ENCODE measurements at places on chromosomes 2 and 18.

GRCh38 chr2:108148555-108148954 lies 91.2 kb upstream of the SULT1C3 start:
- no peak for DNase-seq

DNA sequence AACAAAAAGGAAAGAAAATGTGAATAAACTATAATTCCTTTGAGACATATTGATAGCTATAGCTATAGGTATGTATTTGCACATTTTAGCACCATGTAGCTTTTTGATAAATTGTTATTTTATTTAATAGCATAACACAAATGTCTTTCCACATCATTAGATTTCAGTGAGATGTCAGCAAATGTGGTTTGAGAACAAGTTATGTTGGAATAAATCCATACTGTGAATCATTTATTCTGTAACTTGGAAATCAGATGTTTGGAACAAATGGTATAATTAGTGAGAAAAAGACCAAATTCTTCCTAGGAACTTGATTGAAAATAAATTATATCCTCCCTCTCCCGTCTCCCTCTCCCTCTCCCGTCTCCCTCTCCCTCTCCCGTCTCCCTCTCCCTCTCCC lies 62.8 kb downstream of the NABP1 start:
- no peak for DNase-seq

DNA sequence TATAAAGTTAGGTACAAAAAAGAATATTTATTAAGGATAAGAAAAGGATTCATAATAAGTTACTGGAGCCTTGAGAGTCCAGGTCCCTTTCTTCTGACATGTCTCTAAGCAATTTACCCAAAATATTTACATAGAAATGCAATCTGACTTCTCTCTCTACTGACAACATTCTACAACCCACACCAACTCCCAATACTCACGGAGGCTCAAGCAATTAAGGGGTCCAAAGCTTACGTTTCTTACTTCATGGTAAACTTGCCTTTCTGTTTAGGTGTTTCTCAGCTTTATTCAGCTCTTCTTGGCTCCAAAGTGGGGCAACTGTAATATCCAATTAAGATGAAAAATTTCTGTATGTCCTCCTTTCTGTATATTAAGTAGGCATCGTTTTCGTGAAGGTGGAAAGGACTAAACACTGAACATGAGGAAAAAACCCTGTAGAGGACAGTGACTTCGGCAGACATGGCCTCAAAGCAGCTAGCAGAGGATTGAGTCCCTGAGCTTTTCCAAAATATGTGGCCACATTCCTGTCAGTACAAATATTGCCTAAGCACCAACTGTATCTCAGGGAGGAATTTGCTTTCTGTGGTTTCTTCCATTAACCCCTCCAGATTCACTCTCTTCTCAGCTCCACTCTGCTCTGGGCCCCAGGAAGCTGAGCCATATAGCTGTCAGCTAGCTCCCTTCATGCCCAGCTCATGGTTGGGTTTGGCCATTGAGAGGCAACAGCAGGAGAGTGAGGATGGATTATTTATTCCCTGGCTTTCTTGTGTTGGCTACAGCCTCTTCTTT lies 67.9 kb upstream of the GLS start:
- DNase-seq: no peak

DNA sequence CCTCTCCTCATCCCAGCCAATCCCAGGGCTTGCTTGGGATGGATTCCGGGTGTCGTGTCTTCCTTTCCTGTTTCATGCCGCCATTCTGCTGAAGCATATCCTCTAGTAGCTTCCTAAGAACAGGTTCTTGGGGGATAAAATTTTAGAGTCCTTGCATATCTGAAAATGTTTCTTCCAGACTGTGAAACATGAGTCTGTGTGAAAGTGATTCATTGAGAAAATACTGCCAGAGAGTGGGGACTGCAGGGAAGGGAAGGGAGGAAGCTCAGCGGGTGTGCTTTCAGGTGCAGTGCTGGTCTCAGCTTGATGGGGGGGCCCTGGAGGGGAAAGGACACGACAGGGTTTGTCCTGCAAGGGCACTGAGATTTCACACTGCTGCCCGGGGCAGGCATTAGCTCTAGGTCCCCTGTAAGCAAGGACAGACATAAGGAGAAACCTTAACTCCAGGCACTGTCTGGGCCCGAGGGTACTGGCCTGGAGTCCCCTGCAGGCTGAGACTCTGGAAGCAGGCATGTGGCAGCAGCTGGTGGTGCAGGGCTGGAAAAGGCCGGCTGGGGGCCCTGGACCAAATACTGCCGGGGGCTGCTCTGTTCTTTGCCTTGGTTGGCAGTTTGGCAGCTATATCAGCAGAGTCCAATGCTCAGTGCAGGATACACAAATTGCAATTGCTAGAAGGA lies 97.6 kb upstream of the HS6ST1 start:
- no peak for DNase-seq

DNA sequence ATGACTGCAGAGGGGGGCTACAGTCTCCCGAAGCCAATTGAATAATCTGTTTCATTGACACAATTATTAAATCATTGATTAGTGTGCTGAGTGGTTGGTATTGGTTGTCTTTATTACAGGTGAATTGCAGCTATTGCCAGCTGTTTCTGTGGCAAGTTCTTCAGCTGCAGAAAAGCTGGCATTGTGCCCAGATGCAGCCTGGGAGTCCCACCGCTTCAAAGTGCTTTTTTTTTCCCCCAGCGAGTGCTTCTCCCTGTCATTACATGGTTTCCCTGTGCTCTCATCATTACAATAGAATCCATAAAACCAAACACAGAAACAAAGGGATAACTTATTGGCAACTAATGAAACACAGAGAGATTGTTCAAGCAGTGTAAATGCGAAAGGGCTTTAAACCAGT lies 164.7 kb downstream of the GRB14 start:
- DNase-seq: no peak

- DNase-seq: no peak
Observed at GRCh38 chr2:175621821-175622220, 380.2 kb downstream of the LNPK start.

GRCh38 chr18:31684279-31685096 lies at the start of gene B4GALT6:
Gene B4GALT6 (minus strand): TSS chr18:31684581. CDS start chr18:31684426, 155 bp downstream.
- DNase-seq: no peak

GRCh38 chr2:31287654-31288053 lies 53.7 kb downstream of the EHD3 start:
- DNase-seq: peak; percentile 64

GRCh38 chr18:12362473-12363174 lies 14.4 kb downstream of the AFG3L2 start:
- DNase-seq: no peak

DNA sequence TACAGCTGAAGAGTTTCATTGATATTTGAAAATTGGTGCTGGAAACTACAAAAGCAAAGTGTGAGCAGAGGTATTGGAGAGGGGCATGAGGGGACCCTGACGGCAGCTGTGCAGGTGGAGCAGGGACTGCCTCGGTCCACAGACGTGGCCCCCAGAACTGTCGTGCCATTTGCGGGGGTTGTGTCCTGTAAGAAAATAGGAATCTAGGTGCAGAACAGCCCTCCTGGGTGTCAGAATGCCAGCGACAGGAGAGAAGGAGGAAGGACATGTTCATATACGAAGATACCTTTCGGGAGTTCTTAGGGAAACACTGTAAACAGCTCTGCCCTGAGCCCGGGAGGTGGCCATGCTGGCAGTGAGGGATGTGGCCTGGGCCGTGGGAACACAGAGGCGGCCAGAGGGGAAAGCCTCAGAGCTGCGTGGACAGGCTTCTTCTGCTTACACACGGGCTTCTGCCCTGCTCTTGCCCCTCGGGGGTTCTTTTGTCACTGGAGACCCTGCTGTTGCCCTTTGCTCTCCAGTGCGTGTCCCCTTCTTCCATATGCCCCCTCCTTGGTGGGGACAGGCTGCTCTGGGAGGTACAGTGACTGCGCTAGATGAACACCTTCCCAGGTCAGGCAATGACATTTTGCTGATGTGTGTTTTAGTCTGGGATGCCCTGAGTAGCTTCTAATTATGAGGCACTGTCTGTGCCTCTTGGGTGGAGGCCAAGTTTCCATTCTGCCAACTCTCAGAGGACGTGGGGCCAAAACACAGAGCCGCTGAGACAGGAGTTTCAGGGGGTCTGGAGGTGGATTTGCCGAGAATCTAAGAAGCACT lies 81.9 kb upstream of the TXNDC2 start:
- no peak for DNase-seq

GRCh38 chr18:47036298-47036874 lies 965 bp upstream of the ELOA2 start:
- peak; percentile 46 for DNase-seq

GRCh38 chr2:100786297-100786658 lies 33.7 kb upstream of the NPAS2 start:
- peak; percentile 89 for DNase-seq

GRCh38 chr2:37357069-37357468 lies 12.6 kb downstream of the QPCT start:
- DNase-seq: no peak

DNA sequence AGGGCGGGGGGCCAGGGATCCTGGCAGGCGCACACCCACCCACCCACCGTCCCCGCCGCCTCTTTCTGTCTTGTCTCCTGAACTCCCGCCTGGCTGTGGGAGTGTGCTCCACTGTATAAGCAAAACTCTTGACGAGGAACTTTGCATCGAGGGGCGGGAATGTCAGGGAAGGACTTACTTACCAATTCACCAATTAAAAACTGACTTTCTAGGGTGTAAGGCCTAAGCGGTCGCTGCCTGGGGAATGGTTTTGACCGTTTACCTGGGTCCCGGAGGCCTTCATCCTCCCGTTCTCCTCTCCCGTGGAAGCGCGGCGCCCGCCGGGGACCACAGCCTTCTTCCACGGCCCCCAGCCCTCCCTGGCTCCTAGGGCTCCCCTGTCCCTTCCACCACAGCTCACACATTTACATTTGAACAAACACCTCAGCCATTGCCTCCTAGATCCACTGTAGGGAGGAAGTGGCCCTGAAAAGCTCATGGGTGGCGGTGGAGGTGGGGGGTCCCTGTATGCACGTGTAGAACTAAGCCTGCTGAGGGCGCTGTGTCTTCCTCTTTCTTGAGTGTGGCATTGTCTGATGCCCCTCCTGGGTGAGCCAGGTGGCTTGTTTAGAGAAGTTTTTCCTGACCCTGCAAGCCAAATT lies 8.9 kb downstream of the ASIC4 start:
- no peak for DNase-seq

GRCh38 chr18:36402765-36403396 lies 105.4 kb downstream of the FHOD3 start:
- DNase-seq: no peak

- peak; percentile 15 for DNase-seq
Observed at GRCh38 chr2:9178110-9178903, 28.3 kb upstream of the ASAP2 start.

DNA sequence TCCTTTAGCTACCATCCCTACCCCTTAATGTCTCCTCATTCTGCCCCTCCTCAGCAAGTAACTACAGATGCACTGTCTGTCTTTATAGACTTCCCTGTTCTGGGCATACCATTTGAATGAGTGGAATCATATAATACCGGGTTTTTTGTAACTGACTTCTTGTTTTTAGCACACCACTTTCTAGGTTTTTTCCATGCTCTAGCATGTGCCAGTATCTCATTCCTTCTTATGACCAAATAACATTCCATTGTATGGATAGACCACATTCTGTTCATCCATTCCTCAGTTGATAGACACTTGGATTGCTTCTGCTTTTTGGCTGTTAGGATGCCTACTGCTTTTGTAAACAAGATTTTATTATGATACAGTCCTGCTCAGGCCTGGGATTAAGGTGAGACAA lies 154.7 kb downstream of the TSN start:
- DNase-seq: no peak

GRCh38 chr2:218802386-218802994 lies 20.5 kb downstream of the CYP27A1 start:
- DNase-seq: no peak

GRCh38 chr2:3076848-3077642 lies 300.6 kb downstream of the EIPR1 start:
- no peak for DNase-seq

- no peak for DNase-seq
Observed at GRCh38 chr2:55089726-55090125, 39.5 kb upstream of the RTN4 start.

DNA sequence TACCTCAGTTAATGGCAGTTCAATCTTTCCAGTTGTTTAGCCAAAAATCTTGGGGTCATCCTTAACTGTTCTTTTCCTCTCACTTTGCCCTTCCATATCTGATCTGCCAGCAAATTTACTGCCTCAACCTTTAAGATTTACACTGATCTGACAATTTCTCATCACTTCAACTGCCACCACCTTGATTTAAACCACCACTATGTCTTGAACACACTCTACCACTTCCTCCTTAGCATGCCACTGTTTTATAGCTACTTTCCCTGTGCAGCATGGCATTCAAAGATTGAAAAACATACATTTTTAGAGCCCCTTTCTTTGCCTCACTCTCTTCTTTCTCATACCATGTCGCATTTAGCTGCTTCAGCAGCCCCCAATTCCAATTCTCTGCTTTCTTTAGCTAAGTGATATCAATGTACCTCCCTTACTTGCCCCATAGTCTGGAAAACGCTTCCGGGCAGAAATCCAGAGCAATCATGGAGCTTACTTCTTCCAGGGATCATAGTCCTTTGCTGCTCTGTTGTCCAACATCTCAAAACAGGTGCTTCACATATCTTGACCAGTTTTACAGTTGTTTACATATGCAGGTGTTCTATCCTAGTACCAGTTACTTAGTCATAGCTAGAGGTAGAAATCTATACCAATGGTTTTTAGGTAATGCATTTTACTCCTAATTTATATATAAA lies 10.9 kb downstream of the PGAP1 start:
- DNase-seq: no peak

GRCh38 chr18:47120428-47120827 lies 29.9 kb downstream of the HDHD2 start:
- DNase-seq: no peak

DNA sequence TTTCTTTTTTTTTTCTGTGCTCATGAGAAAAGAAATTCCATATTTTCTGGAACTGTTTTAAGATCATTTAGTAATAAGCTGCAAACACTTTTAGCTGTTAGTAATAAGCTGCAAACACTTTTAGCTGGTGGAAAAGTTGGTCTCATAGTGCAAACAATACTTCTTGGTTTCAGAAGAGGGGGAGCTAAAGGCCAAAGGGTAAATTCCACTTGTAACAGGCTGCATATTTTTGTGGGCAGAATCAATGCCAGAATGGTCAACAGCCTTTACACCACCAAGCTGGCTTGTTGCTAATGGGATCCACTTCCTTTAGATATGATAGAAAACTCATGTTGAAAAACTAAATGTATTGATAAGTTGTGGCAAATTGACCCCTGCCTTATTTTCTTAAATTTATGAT lies 356.8 kb downstream of the NR4A2 start:
- no peak for DNase-seq

GRCh38 chr2:159226059-159226461 lies 60.4 kb downstream of the WDSUB1 start:
- DNase-seq: peak; percentile 85

Measured in ELR (cell line).